ENCODE measurements at places on chromosomes 11 and 22.

DNA sequence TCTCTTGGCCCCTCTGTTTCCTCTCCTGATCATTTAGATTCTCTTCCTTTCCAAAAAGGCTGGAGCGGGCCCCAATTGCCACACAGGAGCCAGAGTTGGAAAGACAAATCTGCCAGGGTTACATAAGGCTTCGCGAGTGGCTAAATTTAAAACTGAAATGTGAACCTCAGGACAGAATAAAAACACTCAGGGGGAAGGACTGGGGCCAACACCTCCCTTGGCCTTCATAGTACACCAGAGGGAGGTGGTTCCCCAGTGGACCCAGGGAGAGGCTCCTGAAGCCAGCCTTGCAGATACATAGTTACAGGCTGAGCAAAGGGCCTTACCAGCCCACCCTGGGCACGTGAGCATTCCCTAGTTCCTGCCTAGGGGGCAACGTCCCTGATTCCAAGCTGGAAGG is 150.1 kb downstream of the MN1 start:
- DNase-seq, result no peak

DNA sequence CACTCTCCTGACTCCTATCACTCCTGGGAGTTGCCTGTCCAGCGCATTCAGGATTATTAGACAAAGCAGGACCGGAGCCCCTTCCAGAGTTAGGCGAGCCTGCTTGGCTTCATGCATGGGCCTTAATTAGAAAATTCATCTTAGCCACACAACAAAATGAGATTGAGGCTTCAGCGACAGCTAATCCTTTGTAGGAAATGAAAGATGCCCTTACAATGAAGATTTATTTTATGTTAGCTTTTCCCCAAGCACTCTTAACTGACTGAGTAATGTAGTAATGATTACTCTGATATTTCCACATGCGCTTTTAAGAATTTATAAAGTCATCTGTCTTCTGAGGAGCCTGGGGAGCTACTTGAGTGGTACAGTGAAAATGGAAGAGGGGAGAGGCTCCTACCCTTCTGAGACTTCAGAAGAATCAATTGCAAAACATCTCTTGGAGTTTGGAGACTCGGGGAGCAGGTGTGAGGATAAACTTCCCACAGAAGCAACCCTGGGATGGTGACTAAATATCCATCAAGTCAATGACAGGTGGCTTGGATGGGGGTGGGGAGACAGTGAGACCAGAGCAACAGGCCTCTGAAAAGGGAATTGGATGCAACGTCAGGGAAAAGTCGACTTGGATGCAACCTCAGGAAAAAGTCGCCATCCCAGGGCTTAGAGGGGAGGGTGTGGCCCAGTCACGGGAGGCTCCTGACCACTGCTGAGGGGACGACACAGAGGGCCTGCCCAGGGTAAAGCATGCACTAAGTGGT is 434.5 kb upstream of the B3GAT1 start:
- DNase-seq, result no peak

- no peak for DNase-seq
These were observed 308.9 kb downstream of the MN1 start for GRCh38 chr22:27492566-27493201.

GRCh38 chr11:26188554-26188953 is 143.4 kb upstream of the ANO3 start:
- no peak for DNase-seq

DNA sequence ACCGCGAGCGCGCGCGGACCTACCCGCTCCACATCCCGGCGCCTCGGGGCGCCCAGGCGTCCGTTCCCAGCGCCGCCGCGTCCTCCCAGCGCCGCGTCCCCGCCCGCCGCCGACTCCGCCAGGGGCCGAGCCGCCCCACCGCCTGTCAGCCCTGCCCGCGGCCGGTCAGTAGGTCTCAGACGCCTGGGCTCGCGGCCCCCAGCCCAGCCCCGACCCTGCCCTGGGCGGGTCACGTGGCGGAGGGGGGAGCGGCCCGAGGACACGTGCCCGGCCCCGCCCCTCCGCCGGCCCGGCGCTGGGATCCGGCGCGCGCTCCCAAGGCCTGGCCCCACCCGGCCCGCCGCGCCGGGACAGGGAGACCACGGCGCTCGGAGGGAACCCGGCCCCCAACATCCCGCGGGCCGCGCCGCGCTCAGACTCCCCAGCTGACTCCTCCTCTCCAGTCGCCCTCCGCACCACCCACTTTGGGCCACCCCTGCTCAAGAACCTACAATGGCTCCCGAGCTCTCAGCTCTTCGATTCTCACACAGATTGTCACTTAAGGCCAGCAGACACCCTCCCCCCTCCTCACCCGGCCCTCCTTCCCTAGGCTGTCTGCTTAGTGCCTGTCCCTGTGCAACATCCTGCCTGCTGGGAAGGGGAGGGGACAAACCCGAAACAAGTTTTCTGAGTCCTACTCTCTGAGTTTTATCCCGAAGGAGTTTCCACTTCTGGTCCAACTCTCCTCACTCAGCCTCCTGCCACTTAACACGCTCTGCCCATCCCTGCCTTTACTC is at the start of gene RAB3IL1:
Gene RAB3IL1, minus strand, starts transcription at position 233 of the 776 bp plus-strand sequence. Its CDS starts 199 bp downstream, at position 34.
- no peak for DNase-seq

DNA sequence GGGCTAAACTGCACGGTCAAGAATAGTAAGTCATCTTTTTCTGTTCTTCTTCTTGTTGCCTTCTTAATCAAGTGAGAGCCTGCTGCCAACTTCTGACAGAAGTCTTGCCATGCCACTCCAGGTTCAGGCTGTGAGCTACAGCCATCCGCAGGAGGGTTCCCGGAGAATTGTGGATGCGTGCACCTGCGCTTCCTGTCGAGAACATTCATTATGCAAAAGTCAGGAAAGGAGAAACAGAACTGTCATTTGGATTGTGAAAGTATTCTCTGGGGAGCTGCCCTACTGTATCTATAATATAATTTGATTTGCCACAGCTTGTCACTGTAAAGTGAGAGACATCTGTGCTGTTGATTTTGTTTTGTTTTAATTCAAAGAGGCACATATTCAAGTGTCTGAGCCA is 12.3 kb downstream of the IL17RA start:
- DNase-seq, result no peak

GRCh38 chr11:60868682-60869450 is 1.5 kb downstream of the ZP1 start:
- no peak for DNase-seq

- DNase-seq, result no peak
These were observed 52.4 kb upstream of the INCENP start for GRCh38 chr11:62071408-62071807.
